ENCODE measurements at places on chromosomes 4 and X.

- no peak for DNase-seq
These were observed 353.9 kb downstream of the GPAT3 start for GRCh38 chr4:83889802-83890201.

DNA sequence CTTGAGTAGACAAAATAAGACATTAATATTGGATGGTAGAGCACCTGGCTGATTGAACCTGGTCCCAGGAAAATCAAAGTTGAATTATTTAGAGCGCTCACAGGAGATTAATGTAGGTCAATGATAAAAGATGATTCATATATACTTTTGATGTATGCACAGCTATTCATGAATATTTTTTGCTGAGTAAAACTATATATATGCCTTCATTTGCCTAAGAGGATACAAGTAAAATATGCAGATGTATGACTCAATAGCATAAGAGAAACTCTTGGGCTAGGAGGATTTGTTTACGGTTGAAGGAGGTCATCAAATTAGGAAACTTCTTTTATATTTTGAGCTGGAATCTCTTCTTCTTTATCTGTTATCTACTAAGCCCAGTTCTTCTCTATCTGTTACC is 202.7 kb upstream of the HS3ST1 start:
- no peak for DNase-seq

DNA sequence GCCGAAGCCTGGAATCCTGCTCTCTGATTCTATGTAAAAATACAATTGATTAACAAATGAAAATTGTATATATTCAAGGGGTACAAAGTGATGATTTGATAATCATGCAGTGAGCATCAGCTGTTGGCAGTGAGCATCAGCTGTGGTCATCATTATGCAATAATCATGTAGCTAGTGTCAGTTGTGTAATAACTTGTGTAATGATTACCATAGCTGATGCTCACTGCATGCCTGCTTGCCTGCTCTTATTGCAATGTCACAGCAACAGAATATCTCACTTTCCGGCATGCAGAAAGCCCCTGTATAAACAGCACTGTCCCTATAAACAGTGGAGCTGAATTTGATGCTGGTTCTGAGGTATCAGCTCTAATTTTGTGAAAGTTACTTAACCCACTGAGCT is 46.8 kb downstream of the SULT1B1 start:
- no peak for DNase-seq

- DNase-seq = no peak
These were observed 689 bp downstream of the METAP1 start for GRCh38 chr4:98996056-98996764.

DNA sequence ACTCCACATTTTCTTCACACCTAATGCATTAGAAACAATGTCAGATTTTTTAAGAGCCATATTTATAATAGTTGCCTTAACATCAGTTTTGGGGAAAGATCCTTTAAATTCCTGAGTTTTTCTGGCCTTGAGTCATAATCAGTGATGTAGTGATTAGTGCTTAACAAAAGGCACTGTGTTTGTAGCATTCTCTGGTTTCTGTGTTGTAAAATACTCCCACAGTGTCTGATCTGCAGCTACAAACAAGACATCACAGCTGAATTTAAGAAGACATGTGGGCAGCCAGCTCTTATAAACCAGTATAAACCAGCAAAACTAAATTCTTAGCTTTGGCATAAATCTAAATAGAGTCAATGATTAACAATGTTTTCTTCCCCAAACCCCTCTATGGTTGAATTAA is 233.8 kb downstream of the FSTL5 start:
- DNase-seq = no peak

DNA sequence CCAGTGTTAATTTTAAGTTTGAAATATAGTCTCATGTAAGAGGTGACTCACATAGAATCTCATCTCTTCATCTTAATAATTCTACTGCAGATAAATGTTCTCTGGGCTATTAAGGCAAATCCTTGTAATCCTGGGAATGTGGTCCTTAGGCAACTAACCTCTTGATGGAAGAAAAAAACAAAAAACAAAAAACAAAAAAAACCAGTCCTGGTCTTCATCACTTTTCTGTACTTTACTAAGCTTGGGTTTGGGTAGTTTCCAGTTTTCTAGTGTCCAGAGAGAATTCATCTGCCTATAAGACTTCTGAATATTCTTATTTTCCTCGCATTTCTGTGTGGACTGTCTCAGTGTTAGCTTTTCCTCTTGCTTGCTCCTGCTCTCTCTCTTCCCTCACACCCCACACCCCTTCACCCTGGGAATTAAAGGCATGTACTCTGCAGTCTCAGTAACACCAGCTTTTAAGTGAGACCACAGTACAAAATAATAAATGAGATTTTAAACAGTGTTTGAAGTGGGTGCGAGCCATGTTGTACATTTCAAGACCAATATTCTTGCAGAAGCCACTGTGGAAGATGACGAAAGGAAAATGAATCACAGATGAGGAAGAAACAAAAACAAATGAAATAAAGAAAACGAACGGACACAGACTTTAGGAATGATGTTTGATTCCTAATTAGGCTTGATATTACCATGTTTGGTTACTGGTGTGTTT is 51.7 kb downstream of the HAND2 start:
- no peak for DNase-seq

DNA sequence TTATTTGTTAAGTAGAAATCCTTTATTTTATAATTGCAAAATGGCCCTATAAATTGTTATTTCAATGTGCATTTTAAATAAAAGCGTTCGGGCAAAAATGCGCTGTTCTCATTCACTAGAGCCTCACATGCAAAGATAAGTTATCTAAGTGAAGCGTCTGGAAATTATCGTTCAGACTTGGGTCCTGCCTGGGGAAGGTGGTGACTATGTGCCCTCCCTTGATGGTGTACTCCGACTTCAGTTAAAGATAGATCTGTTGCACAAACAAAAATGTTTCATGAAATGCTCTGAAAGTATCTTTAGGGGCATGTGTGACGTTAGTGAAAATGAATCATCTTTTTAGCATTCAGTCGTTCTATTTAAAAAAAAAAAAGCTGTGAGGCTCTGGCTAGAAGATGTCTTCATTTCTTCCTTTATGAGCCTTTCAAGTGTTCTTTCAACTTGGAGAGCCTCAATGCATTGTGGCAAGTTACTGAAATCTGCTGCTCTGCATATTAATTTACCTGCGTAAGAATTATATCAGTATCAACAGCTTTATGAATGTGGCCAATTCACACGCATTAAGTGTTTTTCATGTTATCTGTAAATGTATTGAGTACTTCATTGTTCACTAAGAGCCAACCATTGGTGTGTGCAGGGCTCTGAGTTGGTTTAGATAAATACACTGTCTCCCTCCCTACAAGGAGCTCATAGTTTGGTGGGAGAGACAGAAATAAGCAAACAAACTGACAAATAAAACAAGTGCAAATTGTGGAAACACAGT is 83.0 kb downstream of the AFF1 start:
- DNase-seq = no peak

DNA sequence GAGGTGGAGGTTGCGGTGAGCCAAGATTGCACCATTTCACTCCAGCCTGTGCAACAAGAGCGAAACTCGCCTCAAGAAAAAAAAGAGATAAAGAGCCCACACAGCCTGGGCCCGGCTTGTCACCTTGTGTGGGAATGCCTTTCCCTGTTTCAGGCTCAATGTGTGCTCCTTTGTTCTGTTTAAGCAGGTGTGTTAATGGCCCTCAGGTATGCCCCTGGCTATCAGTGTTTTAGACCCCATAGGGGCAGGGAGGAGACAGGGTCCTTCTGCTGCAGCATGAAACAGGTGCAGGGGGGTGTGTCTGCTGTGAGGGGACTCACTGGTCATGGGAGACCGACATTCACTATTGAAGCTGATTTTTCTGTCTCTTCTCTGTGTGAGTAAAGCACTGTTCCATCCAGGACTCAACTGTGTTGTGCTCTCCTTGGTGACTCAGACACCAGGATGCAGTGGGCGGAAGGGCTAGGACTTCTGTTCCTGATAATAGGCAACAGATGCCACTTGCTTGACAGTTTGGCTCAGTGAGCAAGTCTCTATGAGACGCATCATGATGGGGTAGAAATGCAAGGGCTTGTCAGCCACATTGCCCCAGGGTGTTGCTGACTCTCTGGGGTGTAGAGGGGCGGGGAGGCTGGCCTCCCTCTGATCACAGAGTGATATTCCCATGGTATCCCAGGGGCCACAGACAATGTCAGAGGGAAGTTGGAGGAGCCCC is 15.6 kb upstream of the LAP3 start:
- DNase-seq = no peak
